Activated naive CD4-positive, alpha-beta T cell treated with anti-CD3 and anti-CD28 coated beads, Interleukin-2, amount 50 U/mL, for 72 hours (primary cell): ENCODE measurements at places on chromosomes 1 and 21.

- no peak for DNase-seq
Observed at GRCh38 chr21:45308194-45309068, 20.7 kb upstream of the POFUT2 start.

- no peak for DNase-seq
Observed at GRCh38 chr1:70146488-70146887, 58.9 kb downstream of the LRRC40 start.

- no peak for DNase-seq
Observed at GRCh38 chr21:37219761-37220432, 47.2 kb downstream of the VPS26C start.

- DNase-seq = no peak
Observed at GRCh38 chr1:47594627-47595026, 156.8 kb downstream of the FOXD2 start.

DNA sequence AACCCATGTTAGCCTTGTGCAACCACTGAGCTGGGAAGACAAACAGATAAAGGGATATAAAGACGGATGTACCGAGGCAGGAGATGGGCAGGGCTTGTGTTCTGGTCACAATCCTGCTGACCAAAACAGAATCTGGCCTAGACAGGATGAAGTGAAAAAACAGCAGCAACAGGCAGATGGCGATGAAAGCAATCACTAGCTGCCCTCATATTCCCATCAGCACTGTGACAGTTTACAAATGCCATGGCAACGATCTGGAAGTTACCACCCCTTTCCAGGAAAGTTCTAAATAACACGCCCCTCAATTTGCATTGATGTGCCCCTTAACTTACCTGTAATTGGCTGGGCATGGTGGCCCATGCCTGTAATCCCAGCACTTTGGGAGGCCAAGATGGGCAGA lies 40.6 kb upstream of the CD46 start:
- DNase-seq = no peak

- DNase-seq = no peak
Observed at GRCh38 chr1:72278461-72278860, 3.9 kb downstream of the NEGR1 start.

DNA sequence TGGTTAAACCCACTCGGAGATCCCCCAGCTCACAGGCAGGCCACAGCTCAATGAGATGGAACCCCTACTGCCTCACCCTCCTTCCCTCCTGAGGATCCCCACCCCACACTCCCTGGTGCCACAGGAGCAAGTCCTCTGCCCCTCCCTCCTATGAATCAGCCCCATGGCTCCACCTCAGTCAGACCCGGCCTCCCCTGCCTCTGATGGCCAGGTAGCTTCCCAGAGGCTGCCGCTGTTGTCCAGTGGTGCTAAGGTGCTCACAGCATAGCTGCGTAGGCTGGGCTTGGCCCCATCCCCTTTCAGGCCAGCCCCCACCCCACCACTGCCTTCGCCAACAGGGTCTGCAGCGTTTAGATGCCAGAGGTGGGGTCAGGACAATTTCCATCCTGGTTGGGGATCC lies 98.5 kb upstream of the IGSF21 start:
- no peak for DNase-seq

- DNase-seq = no peak
Observed at GRCh38 chr1:156889802-156890580, 3.5 kb upstream of the PEAR1 start.

DNA sequence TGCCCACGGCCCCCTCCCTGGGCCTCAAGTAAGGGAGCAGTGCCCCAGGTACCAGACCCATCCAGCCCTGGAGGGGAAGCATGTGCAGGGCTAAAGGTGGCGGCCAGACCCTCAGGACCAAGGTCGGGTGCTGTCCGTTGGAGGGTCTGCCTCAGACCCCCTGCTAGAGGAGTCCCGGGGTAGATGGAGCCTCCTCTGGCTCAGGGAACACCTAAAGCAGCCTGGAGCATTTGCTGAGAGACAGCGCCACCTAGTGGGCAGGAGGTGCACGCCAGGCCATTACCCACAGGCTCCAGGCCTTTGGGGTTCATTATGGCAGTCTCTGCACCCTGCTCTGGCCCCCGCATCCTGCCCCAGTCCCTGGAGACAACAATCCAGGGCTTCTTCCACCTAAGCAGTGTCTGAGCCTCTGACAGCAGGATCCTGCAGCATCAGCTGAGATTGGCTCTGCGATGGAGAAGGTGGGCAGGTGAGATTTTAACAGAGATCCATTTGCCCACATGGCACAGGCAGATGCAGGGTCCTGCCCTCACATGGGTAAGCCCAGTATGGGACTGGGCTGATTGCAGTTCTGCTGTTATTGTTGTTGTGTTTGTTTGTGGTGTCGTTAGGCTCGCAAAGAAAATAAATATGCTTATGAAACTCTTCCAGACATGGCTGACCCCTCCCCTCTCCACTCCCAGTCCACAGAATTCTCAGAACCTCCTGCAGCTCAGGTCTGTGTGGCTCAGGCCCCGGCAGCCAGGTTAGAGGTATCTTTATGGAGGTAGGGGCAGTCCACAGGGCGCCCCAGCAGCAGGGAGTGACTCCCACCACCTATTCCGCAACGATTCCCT lies 42.4 kb downstream of the CTNNBIP1 start:
- peak; percentile 92 for DNase-seq

- no peak for DNase-seq
Observed at GRCh38 chr1:156086256-156086662, 4.0 kb upstream of the MEX3A start.

DNA sequence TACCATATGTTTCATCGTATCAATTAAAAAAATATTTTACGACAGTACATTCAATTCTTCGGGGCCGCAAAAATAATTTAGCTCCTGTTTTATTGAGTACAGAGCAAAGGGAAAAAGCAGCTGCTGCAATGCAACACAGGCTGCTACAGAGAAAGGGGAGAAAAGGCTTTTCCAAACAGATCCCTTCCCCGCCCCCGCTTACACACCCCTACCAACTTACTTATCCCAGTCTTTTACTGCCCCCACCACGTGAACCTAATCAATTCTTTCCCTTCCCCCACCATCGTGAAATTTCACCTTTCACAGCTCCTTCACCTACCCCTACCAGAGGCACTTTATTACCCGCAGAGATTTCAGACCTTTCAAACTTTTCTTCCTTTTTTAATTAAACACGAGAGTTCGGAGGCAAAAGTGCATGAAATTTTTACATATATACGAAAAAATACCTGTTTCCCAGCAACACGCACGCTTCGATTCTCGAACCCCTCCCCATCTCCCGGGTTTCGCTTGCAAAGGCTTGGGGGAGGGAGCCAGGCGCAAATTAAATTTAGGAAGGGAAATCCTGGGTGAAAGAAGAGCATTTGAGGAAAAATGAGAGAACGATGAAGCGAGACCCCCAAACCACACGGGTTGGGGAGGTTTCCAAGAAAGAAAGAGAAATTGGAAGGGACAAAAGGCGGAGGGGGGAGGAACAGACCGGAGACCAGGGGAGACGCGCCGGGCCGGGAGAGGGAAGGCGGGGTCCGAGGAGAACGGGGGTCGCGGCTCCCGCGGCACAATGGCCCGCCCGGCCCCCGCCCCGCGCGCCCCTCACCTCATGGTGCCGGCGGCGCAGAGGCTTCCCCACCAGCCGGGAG lies 823 bp downstream of the ENAH start:
- no peak for DNase-seq

GRCh38 chr1:99084562-99084961 lies 79.9 kb upstream of the PLPPR5 start:
- no peak for DNase-seq

GRCh38 chr1:2230781-2231531 lies 2.8 kb downstream of the SKI start:
- no peak for DNase-seq

DNA sequence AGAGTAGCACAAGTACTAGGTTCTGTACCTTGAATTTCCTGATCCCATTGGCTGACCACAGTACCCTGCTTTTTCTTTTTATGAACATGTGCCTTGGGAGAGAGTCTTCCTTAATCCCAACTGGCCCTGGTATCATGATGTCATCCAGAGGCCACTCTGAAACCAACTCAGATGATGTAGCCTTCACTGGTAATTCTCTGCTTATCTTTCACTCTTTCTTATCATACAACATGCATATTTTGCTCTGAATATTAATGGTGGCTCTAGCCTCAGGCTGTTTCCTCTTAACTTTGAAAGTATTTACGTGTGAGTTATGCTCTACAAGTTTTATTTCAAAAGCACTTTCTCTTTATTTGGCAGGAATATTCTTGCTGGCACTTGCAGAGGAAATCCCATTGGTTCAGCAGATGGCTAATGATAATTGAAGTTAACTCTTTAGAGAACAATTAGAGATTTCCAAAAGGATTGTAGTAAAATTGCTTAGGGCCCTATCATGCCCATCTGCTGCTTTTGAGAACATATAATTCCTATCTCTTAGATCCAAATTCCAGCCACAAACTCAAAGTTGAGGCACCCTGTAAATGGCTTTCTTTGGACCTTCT lies 86.1 kb downstream of the PTGER3 start:
- no peak for DNase-seq

GRCh38 chr21:15875286-15875685 lies 145.5 kb downstream of the USP25 start:
- DNase-seq = no peak

GRCh38 chr1:208874915-208875314 lies 630.7 kb upstream of the PLXNA2 start:
- no peak for DNase-seq

DNA sequence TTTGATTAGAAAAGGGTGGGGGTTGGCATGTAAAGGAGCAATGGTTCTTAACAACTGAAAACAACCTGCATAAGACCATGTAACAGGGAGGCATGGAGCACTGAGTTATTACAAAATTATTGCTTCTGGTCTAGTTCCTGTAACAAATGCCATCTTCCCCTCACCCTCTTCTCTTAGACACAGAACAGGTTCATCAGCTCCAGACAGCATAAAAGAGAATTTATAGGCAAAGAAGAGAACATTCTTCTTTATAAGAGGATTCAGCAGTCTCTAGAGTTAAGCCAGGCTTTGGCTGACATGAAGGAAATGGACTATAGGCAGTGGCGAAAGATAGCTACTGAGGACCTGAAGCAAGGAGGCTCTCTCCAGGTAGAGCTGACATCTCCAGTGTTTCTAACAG lies 38.9 kb downstream of the RGSL1 start:
- no peak for DNase-seq

GRCh38 chr1:24100945-24101737 lies 10.8 kb downstream of the MYOM3 start:
- DNase-seq = no peak

GRCh38 chr1:48246727-48247126 lies 24.2 kb downstream of the SLC5A9 start:
- peak; percentile 25 for DNase-seq

DNA sequence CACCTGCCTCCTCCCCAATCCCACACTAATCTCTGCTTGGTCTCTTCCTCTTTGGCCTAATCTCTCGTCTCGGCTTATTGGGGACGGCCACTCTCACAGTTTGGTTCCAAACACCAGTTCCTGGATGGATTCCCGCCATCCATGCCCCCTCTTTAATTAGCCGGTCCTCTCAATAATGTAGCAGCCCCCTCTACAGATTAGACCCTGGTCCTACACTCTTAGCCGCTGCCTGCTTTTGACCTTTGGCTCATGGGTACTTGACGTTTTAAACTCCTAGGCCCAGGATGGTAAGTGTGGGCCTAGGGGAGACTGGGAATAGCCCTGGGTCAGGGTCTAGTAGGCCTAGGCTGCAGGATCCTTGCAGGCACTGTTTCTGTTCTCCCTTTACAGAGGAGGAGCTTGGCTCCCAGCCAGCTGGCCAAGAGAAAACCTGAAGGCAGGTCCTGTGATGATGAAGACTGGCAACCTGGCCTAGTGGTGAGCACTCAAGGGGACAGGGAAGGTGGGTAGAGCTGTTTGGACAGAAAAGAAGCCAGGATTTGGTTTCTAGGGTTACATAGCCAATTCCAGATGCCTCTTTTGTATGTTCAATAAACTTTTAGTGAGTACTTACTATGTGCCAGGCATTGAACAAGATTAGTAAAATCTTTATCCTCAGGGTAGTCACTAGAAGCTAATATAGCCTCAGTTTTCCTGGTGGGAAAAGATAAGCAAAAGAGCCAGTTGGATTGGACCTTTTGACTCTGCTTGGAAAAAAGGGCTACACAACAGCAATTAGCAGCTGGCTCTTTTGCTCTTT lies 758 bp downstream of the RAD54L start:
- DNase-seq = peak; percentile 45

- DNase-seq = no peak
Observed at GRCh38 chr1:223011505-223011856, 131.6 kb downstream of the TLR5 start.

- DNase-seq = no peak
Observed at GRCh38 chr1:70090875-70091274, 114.5 kb downstream of the LRRC40 start.

DNA sequence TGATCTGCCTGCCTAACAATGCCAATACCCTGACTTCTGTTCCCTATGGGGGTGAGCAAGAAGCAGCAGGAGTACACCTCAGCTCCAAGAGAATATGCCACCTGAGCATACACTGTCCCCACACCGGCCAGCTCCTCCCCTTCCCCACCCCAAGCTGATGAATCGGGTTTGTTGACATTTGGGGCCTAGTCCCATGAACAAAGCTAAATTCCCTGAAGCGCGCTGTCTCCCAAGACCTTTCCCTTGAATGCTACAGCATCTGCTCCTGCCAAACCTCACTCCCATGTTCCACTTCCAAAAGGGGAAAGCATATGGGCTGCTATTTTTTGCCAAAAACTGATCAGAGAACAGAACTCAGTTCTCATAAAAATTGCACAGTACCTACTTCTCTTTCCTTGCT lies 220.4 kb upstream of the CAMK1G start:
- DNase-seq = no peak
